ENCODE measurements at places on chromosomes 1 and 21. TPM values are rescaled to one million over a fixed set of nuclear protein-coding genes. Genes with fewer than 3 reads are reported as not detected.

Gene ADGRL2
- not detected for total RNA-seq

Gene COL11A1
- not detected for total RNA-seq

Gene MPZ
- 11.1 TPM for total RNA-seq

GRCh38 chr1:154994269-154994587, 842 bp downstream of the LENEP start:
- H3K36me3 ChIP-seq, result peaks cover 12% of the 10 kb centered on the region
- H3K27me3 ChIP-seq, result no peaks in the 10 kb centered on the region
- no peak overlapping the region for H3K4me3 ChIP-seq

DNA sequence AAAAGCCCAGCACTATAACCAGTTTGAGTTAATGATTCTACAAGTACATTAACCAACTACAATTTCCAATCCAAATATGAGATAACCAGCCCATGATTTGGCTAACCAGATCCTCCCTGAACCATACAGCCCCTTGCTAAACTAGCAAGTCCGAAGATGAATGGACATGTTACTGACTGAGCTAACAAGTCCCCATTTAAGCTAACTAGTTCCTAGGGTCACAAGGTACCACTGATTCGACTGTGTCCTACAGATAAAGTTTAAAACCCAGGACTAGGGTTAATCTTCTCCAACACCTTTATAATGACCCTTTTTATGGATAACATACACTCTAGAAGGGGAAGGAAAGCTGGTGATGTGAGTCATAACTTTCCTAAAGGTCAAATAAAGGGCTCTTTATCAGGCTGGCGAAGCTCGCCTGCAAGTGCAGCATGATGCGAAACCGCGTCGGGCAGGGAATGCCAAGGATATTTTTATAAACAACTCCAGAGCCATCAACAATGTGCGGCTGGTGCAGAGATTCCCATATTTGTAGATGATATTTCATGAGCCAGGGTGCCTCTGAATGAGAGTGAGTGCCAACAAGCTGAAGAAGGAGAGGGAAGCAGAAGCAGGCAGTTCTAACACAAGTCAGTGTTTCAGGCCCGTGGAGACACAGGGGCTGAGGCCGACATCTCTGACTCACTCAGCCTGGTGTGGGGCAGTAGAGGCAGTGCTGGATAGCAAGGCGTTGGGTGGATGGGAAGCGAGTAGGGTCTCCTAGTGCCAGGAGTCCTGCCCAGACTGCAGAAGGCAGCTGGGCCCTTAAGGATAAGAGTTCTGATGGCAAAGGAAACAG, 75.6 kb upstream of the ROR1 start:
- H3K27ac ChIP-seq, result no peak overlapping the region
- no peaks in the 10 kb centered on the region for H3K27me3 ChIP-seq
- DNase-seq, result no peak
- no peaks in the 10 kb centered on the region for H3K36me3 ChIP-seq
